ENCODE measurements at places on chromosomes 1 and 21.

DNA sequence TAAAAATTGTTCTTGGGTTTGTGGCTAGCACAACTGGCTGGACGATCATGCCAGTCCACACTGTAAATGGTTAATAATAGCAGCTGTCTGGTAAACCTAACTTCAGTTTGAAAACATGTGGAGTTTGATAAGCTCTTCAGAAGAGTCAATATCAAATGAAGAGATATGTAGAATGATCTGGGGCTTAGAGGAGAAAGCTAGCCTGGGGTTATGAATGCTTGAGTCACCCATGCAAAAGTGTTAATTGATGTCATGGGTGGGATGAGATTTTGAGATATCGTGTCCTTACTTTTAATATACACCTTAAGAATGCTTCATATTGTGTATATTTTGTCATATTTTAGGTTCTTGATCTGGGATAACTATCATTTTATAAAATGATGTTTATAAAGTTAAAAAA, 554.7 kb upstream of the ZRANB2 start:
- DNase-seq: no peak

DNA sequence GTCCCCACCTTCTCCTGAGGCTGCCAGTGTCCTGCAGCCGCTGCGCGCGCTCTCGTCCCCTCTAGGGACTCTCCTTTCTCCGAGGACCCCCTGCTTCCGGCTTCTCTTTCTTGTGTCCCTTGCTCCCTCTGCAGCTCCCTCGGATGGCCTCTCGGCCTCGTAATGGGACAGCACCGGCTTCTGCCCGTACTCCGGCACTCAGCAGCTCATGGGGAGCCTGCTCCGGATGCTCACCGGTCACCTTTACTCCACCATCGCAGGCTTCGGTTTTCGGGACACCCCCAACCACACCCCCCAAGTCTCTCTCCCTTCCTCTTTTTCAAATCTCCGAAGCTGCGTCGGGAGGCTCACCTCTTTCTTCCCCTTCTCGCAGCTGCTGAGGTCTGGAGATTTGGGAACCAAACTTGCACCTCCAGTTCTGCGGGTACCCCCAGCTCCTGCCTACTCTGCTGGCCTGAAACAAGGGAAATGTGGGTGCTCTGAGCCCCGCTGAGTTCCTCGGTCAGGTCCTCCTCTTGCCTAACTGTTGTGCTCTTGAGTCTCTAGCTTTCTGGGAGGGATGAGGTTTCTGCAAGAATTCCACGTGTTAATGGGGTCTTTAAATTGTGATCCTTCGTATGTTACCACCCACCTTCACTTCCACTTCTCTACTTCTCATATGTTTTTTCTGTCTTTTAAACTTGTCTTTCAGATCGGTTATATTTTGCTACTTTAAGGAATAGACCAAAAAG, 930 bp downstream of the CDC14A start:
- no peak for DNase-seq

GRCh38 chr1:67664048-67664447, 21.0 kb upstream of the GADD45A start:
- no peak for DNase-seq

DNA sequence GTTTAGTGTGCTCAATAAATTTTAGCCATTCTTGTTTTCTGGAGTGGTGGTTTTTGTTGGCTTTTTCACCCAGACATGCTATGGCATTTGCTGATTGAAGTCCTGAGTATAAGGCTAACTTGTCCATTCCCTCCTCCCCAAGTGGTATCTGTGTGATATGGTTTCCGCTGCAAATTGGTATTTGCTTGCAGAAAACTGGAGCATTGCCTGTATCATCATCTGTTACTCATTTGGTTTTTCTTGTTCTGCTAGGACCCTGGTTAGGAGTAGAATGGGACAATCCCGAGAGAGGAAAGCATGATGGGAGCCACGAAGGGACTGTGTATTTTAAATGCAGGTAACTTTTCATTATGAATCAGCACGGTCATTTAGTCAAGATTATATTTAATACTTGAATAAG, 34.0 kb downstream of the TBCE start:
- DNase-seq: no peak

GRCh38 chr1:165549973-165550372, 6.2 kb downstream of the LRRC52 start:
- DNase-seq: no peak

GRCh38 chr1:27045973-27046558, 33.4 kb upstream of the TENT5B start:
- peak; percentile 74 for DNase-seq

GRCh38 chr1:83815330-83815729, 183.6 kb downstream of the TTLL7 start:
- peak; percentile 42 for DNase-seq

- no peak for DNase-seq
Observed at GRCh38 chr1:61093525-61094137, 11.3 kb downstream of the NFIA start.

DNA sequence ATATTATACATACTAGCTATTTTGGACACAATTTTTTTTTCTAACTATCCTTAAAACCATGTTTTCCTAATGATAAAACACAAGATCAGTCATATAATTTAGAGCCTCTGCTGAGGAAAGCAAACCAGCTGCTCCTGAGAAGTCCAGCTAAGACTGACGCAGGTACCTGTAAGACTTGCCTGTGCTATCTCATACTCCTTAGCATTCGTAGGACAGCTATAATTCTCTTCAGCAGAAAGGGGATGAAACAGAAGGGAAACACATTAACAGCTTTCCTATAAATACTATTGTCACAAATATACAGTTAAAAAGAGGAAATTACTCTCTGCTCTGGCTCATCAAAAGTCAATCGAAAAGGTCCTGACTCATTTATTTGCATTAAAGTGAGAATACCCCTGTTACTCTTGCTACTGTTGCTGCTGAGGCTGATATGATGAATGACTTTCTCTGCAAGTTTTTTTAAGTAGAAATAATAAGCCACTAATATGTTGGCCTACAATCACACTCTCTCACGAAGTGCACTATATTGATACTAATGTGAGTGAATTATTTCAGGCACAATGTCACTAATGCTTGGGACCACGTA, 757.1 kb downstream of the KCNT2 start:
- no peak for DNase-seq

- no peak for DNase-seq
Observed at GRCh38 chr1:37477198-37477931, 3.0 kb downstream of the ZC3H12A start.

GRCh38 chr1:215084621-215085020, 2.1 kb downstream of the KCNK2 start:
- no peak for DNase-seq

DNA sequence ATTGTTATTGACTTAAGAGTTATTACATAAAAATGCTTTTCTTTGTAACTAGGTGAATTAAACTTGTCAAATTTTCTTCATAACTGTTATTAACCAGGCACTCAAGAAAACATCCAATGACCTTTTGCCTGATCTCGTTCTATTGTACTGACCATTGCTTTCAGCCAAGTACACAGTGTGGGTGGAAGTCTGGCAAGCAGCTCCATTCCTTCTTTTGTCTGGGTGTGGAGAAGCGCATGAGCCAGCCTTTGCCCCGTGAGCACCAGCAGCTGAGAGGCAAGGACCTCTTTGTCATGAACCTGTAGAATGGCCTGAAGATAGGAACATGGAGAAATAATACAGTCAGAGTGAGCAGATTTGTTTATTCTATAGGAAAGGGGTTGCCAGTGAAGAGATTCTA, 57.5 kb downstream of the IARS2 start:
- DNase-seq: no peak

DNA sequence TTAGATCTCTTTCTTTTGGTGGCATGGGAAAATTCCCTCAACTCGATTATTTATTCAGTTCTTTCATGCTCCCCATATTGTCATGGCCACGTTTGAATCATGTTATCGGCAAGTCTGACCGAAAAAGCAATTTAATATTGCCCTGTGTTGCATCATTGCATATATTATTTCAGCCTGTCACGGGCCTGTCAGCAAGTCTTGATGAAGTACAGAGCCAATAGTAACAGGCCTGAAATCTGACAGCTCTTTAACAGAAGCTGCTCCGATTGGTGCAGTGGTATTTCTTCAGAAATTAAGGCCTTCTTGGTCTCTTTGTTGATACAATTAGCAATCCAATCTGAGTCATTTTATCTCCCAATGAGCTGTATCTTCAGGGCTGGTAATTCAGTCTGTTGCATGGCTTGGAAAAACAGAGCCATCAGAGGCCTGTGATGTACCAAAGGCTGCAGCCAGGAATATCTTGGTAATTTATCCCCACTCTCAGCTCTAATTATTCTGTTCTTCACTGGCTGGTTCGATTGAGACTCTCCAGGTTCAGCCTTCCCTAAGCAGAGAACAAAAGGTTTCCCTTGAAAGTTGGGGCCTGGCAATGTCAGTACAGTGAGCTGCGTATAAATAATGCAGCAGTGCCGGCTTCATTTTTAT, 149.5 kb downstream of the FGGY start:
- DNase-seq: no peak

- no peak for DNase-seq
Observed at GRCh38 chr1:156857532-156857931, 1.4 kb downstream of the INSRR start.

DNA sequence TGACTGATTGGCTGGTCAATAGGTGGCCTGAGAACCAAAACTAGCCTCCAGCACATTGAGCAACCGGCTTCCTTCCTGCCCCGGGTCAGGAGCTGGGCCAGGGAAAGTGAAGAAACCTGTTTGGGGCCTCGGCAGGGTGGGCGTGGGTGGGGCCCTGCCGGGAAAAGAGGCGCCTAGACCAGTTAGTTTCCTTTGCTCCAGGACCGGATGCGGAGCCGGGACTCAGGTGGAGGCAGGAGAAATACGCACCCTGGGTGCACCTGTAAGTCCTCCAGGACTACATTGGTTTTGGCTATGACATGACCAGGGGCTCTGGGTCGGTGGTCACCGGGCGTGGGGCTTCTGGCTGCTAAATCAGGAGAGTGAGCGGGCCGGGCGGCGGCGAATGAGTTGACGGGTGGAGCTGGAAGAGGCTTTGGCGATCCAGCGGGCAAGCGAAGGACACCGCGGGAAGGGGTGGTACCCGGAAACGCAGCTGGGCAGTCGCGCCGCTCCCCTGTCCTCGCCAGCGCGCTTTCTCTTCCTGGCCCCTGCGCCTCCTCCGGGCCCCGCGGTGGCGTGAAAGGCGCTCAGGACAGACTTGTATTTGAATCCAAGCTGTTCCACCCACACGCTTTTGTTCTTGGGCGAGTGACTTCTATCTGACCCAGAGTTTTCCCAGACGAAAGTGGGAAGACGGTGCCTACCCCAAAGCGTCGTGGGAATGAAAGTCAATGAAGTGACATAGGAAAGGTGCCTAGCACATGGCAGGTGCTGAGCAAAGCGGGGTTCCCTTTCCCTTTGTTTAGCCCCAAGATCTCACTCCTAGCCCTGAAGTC, 30.6 kb upstream of the JUN start:
- peak; percentile 40 for DNase-seq

- DNase-seq: peak; percentile 49
Observed at GRCh38 chr1:37434292-37435225, 39.8 kb upstream of the ZC3H12A start.

GRCh38 chr1:244431166-244431565, 20.5 kb downstream of the ADSS2 start:
- DNase-seq: no peak

DNA sequence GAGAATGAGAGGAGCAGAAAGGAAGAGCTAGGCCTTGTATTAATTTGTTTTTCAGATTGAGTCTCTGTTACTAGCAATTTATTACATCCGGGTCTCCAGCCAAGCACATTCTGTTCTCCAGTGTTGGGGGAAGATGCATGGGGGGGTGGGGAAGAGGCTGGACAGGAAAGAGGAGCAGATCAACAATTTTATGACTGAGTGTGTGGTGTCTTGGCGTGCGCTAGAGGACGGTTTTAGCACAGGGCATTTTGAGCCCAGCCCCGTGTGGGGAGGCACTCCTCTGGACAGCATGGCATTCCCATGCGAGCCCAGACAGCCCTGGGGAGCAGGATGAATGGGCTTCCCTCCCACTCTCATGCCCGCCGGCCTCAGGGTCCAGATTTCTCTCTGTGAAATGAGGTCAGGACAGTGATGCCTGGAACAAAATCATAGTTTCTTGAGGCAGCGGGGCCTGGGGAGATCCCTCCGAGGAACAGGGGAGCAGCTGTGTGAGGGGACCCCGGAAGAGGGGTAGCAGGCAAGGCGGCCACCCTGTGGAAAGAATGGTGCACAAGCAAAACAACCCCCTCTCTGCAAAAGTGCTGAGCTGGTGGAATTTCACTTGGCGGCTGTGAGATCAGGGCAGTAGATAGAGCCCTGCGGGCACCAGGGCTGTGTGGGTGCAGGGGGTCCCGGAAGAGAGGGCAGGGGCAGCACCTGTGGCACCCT, 16.3 kb downstream of the SOX13 start:
- DNase-seq: peak; percentile 57

DNA sequence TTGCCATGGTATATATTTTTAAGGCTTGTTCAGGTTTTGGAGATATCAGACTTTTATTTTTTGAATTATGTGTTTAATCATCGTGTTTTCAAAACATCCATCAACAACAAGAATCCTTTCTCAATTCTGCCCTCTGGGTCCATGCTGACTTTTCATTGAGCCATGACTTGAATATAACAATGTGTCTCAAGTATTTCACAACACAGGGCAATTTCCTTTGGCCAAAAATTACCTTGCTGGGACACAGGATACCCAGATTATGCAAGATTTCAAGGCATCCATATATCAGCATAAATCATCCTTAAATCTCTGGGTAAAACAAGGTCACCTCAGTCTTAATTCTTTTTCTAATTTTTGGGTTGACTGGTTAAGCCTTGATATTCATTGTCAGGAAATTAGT, 411.2 kb upstream of the USP24 start:
- DNase-seq: no peak

GRCh38 chr1:100051893-100052292, 80.8 kb downstream of the SASS6 start:
- no peak for DNase-seq

GRCh38 chr1:233933339-233933738, 28.9 kb downstream of the SLC35F3 start:
- no peak for DNase-seq

DNA sequence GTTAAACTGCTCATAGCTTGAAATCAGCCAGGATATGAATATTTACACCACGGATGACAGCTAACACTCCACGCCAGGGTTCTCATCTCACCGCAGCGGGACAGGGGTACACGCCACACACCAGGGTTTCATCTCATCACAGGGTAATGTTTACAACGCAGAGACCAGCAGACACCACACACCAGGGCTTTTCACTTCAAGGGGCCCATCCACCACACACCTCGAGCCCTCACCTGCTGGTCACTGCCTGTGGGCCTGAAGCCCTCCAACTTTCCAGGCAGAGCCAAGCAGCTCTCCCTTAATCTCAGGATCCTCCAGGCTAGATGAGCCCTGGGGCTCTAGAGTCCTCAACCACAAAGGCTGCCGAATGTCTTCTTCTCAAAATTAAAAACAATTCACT, 1.3 kb upstream of the KRTAP10-12 start:
- no peak for DNase-seq

- no peak for DNase-seq
Observed at GRCh38 chr1:183983371-183984105, 54.0 kb downstream of the COLGALT2 start.

- no peak for DNase-seq
Observed at GRCh38 chr1:51945591-51945990, 44.9 kb downstream of the RAB3B start.

GRCh38 chr1:101723415-101723814, 273.3 kb downstream of the OLFM3 start:
- no peak for DNase-seq

All from hindlimb muscle (tissue), 1 donor.